ENCODE measurements at places on chromosomes 12 and 14. TPM values are rescaled to one million over a fixed set of nuclear protein-coding genes. Genes with fewer than 3 reads are reported as not detected.
A peak's percentile ranks its signal among the peaks of the same experiment; 100 is the strongest.

Gene ATN1
- 28.5 TPM for total RNA-seq

Gene MYH7
- not detected for total RNA-seq

Gene SERPINA4
- total RNA-seq, result not detected

Gene MGP
- total RNA-seq, result not detected

Gene ORMDL2
- total RNA-seq, result 27.0 TPM

Gene TMTC2
- total RNA-seq, result 2.5 TPM

GRCh38 chr12:80272387-80272915, 171.6 kb upstream of the PTPRQ start:
- DNase-seq, result no peak

DNA sequence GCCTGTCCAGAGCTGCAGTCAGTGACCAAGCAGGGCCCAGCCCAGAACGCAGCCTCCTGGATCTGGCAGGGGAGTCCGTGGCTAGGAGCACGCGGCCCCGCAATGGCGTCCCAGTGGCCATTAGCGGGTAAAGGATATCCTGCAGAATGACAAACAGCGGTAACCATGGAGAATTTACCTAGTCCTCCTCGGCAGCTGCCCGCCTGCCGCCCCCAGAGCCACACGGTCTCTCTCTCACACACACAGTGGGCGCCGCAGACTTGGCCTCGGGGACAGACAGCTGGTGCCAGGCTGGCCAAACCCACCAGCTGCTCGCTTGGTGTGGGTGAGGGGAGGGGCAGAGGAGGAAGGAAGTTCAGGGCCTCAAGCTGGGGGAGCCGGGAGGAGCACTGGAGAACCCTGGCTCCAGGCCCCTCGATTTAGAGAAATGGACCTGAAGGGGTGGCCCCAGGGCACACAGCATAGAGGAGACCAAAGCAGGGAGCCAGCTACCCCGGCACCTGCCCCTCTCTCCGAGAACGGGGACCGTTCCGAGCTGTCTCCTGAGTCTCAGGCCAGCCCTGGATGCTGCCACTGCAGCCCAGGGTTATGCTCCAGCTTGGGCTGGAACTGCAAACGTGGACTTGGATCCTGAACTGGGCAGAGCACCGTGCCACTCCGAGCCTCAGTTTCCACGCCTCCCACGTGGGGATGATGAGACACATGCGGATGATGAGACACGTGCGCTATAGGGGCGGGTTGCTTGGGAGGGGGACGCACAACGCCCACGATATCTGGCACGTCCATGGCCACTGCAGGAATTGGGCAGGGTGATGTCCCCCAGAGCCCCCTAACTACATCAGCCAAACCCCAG, 3.4 kb downstream of the CDK2AP1 start:
- DNase-seq, result no peak

DNA sequence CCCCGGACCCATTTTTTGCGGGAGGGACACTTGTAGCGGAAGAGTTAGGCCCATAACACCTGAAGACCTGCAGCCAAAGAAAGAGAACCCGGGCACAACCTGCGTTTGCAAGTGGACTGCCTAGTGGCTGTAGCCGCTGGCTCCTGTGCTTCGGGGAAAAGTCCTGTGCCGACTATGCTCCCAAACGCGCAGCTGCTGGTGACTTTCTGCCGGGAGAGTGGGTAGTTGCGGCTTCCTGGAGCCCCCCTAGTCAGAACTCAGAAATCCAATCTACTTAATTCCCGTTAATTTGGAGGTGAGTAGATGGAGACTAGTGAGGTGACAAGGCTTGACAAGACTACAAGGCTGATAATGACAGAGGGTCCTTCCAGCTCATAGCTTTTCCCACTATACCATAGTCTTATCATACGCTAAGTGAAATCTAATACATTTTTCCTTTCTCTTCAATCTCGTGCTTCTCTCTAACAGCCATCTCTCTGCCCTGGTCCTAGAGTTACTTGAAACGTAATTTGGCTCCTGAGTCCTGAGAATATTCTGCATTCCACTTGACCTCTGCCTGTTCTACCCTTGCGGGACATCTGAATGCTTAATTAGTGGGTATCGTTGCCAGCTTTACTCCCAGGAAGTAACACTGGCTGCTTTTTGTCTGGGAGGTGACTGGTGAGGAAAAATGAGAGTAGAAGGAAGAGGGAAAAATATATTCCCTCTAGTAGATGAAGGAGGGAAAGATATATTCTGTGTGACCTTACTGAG, 556 bp downstream of the MTHFD1 start:
- DNase-seq, result no peak

- DNase-seq, result no peak
These were observed 134.8 kb downstream of the BCL11B start for GRCh38 chr14:99137001-99137700.

- DNase-seq, result no peak
These were observed 186.8 kb downstream of the FUT8 start for GRCh38 chr14:65599375-65599774.

DNA sequence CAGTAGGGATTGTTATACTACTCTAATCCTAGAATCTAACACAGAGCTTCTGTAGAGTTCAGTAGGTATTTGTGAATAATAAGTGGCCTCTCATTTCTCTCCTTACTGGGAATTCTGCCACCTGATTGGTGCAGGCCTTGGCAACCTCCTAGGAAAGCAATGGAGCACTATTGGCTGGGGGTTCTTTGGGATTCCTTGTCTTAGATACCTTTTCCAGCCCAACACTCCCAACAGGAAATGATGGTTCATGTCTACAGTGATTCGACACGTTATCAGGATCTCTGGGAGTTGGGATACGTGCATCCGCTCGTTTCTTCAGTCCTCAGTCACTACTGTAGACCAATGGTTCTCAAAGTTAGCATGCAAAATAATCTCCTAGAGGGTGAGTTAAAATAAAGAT, 67.4 kb downstream of the ELK3 start:
- no peak for DNase-seq

DNA sequence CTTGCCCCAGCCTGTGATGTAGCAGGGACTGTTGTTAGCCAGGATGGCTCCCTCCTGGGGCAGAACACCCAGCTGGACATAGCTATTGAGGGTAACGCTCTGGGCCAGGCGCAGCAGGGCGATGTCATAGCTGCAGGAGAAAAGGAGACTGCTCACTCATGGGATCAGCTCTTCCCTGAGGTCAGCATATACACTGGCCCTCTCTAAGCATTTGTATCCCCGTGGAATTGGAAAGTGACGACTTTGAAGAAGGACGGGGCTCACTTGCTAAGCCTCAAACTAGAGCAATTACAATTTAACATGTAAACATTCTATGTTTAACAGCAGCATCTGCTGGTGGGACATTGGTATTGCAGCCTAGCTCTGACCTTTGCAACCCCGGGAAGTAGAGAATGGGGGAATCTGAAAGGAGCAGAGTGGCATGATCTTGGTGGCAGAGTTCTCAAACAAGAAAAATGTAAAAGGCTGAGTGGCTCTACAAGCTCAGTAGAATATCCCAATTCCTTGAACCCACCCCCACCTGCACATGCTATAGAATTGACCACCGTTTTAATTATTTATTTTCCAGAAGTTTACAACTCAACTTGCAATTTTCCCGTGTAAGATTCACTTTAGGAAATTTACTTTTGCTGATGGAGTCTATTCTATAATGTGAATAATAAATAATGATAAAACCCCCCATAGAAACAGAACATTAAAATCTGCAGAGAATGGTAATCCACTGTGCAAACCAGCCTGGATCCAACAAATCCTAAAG, 5.0 kb downstream of the CELA1 start:
- DNase-seq, result peak; percentile 83

- DNase-seq, result no peak
These were observed 169.8 kb downstream of the LRIG3 start for GRCh38 chr12:58750484-58750883.

- no peak for DNase-seq
These were observed 17.7 kb downstream of the ERP27 start for GRCh38 chr12:14920475-14921126.

DNA sequence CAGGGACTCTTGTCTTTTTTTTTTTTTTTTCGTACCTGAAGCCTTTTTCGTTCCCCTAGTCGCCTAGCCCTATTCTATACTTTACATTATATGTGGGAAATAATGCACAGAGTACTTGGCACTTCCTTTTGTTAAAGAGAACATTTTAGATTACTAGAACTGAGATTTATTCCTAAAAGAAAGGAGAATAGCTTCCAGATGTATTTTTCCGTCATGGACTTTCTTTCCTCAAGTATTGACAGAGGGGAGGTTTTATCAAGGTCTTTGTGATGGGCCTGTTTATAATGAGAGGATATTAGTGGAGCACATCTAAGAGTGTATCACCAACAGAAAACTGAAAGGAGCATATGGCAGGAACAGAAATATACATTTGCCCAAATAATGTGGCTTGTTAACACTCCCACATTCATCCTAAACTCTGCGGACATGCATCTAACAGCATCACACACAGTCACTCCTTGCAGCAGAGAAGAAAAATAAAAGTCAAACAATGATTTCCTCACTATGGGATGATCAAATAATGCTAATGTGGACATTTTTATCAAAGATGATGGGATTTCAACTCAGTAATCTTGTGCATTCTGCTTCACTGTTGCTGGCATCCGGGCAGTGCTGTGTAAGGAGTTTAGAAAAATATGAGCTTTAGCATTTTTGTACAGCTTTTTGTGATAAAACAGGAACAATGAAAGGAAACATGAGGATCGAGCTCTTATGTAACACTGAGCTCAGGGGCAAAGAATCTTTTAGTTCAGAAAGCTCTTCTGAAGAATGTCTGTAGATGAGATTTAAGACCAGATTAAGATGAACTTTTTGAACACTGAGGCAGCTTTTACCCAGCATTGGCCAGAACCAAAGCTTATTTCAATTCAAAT, 183.1 kb downstream of the EGLN3 start:
- no peak for DNase-seq

DNA sequence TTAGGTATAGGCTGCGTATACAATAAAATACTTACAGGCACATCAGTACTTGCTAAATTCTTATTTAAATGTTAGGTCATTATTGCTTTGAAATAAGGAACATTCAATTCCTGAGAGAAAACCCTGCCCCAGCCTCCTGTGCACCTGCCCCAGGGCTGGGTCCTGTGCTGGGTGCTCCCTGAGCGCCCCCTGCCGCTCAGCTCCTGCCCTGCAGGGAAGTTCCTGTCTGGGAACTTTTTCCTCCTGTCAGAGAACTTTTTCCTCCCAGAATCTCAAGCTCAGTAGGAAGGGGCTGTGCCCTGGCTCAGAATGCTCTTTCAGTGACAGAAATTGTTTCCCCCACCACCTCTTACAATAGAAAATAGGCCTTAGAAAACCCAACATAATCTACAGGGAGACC, 751.1 kb downstream of the TMEM121 start:
- peak; percentile 9 for DNase-seq

DNA sequence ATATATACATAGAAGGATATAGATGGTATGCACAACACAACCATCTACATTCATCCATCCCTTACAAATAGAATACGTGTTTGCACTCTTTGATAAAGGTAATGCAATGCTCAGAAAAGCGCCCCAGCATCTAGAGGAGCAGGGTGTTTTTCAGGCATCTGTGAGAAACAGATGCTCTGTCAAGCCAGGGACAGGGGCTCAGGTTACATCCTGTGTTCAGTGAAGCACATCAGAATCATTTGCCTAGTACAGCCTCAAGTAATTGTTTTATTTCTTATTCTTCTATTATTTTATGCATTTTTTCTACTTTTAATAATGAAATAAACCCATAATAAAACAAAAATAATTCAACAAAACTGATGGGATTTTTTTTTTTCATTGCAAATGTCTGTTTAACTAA, 50.5 kb upstream of the HIF1A start:
- DNase-seq, result no peak

DNA sequence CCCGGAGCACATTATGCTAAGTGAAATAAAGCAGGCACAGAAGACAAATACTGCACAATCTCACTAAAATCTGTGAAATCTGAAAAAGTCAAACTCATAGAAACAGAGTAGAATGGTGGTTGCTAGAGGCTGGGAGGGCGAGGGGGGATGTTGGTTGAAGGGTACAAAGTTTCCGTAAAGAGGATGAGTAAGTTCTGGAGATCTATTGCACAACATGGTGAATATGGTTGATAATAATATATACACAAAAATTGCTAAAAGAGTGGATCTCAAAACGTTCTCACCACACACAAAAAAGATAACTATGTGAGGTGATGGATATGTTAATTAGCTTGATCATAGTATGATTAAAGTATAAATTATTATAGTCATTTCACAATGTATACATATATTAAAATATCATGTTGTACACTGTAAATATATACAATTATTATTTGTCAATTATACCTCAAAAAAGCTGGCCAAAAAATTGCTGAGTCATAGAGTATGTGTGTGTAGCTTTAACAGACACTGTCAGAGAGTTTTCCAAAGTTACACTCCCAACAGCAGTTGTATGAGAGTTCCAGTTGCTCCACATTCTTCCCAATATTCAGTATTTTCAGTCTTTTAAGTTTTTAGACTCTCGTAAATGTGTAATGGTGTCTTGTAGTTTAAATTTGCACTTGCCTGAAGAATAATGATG, 19.3 kb upstream of the SIX1 start:
- no peak for DNase-seq

- no peak for DNase-seq
These were observed 10.4 kb downstream of the CAPRIN2 start for GRCh38 chr12:30744321-30744720.

GRCh38 chr12:8087666-8088065, 5.6 kb downstream of the NECAP1 start:
- no peak for DNase-seq

DNA sequence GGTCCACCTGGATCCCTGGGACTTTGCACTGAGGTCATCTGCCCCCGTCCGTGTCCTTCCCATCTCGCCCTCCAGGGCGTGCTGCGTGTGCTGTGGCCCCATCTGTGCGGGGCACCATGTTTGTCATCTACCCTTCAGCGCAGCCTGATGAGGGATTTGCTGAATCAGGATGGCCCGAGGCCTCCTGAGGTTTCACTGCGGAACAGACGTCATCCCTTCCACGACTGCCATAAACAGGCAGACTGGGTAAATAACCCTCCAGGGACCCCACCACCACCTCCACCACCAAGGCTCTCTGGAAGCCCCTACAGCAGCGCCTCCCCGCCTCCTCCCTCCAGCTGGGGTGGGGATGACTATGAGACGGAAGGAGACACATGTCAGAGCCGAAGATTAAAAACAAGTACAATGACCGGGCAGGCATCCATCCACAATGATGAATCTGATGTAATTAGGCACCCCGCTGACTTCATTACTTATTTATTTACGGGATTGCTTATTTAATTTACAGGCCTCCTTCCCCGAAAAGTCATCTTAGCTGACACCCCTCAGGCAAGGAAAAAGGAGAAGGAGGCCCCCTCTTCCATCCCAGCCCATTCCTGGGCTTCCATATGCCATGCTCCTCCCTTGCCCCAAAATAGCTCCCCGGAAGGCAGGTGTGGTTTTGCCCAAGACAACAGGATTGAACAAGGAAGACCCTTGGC, 39.4 kb downstream of the NCOR2 start:
- DNase-seq, result no peak

- DNase-seq, result no peak
These were observed 68.2 kb upstream of the FGD4 start for GRCh38 chr12:32331133-32331532.

GRCh38 chr12:115659422-115659821, 618.1 kb downstream of the MED13L start:
- no peak for DNase-seq

DNA sequence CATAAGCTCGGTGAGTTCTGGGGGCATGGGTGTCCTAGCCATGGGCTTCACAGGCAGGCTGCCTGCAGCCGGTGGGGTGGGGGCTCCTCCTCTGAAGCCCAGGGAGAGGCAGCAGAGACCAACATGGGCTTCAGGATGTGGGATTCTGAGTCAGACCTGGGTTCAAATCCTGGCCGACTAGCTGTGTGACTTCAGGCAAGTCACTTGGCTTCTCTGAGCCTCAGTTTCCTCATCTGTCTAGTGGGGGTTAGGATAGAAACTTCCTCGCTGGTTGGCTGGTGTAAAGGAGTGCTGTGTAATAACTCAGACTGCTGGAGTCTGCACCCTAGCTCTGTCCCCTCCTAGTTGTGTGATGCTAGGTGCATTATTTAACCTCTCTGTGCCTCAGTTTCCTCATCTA, 12.2 kb downstream of the RNFT2 start:
- no peak for DNase-seq

All from activated CD8-positive, alpha-beta T cell treated with anti-CD3 and anti-CD28 coated beads for 36 hours (primary cell).